Activated CD8-positive, alpha-beta memory T cell treated with anti-CD3 and anti-CD28 coated beads, Interleukin-2, amount 10 ng/mL, durations not matched to agents 7 days and 5 days (primary cell): ENCODE measurements at places on chromosomes 16 and 17.
A peak's percentile ranks its signal among the peaks of the same experiment; 100 is the strongest.

DNA sequence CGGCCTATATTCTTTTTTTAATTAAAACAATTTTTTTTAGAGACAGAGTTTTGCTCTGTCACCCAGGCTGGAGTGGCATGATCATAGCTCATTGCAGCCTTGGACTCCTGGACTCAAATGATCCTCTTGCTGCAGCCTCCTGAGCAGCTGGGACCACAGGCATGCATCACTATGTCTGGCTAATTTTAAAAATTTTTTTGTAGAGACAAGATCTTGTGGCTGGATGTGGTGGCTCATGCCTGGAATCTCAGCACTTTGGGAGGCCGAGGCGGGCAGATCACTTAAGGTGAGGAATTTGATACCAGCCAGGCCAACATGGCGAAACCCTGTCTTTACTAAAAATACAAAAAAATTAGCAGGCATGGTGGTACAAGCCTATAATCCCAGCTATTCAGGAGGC is 54.8 kb upstream of the MSI2 start:
- no peaks in the 10 kb centered on the region for H3K4me1 ChIP-seq
- H3K36me3 ChIP-seq: no peaks in the 10 kb centered on the region
- no peak for DNase-seq
- peaks cover 19% of the 10 kb centered on the region for H3K27me3 ChIP-seq
- no peak overlapping the region for H3K27ac ChIP-seq

DNA sequence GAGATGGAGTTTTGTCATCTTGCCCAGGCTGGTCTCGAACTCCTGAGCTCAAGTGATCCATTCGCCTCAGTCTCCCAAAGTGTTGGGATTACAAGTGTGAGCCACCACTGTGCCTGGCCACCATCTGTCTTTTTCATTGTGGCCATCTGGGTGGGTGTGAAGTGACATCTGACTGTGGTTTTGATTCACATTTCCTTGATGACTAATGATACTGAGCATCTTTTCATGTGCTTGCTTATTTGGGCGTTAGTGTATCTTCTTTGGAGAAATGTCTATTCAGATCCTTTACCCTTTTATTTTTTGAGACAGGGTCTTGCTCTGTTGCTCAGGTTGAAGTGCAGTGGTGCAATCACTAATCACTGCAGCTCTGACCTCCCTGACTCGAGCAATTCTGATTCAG is 53.9 kb upstream of the ERN1 start:
- no peaks in the 10 kb centered on the region for H3K27me3 ChIP-seq
- H3K27ac ChIP-seq: no peak overlapping the region
- peaks cover 18% of the 10 kb centered on the region for H3K4me1 ChIP-seq
- DNase-seq: peak; percentile 50
- H3K4me3 ChIP-seq: no peak overlapping the region

DNA sequence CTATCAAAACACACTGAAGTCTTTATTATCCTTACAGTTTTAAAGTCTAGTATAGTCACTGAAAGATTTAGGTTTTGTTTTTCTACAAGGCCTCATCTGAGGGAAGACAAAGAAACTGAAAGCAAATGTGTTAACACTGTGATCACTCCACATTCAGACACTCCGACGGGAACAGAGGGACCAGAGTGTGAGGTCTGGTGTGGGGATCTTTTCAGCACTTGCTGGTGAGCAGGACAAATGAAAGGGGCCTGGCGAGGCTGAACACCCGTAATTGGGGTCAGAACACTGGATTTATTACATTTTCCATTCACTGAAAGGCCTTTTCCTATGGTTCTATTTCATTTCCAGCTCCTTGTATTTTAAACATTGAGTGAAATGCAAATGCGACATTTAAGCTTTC is 910.5 kb downstream of the CDH11 start:
- no peaks in the 10 kb centered on the region for H3K4me1 ChIP-seq
- DNase-seq: no peak
- no peaks in the 10 kb centered on the region for H3K27me3 ChIP-seq

GRCh38 chr17:37255432-37255831 is 120.4 kb upstream of the C17orf78 start:
- peaks cover 15% of the 10 kb centered on the region for H3K36me3 ChIP-seq
- no peaks in the 10 kb centered on the region for H3K4me1 ChIP-seq
- DNase-seq: no peak
- no peaks in the 10 kb centered on the region for H3K27me3 ChIP-seq
- H3K27ac ChIP-seq: no peak overlapping the region
- H3K4me3 ChIP-seq: no peak overlapping the region

- no peak for DNase-seq
- H3K27me3 ChIP-seq: peaks cover 2% of the 10 kb centered on the region
- H3K27ac ChIP-seq: no peak overlapping the region
Measured at GRCh38 chr16:56684926-56685590, 2.8 kb downstream of the MT1X start.
